Stimulated activated CD4-positive, alpha-beta T cell treated with anti-CD3 and anti-CD28 coated beads, Interleukin-1b, Interleukin-23, amount 100 ng/mL, for 1 hour (primary cell): ENCODE measurements at places on chromosomes 5 and 9.

DNA sequence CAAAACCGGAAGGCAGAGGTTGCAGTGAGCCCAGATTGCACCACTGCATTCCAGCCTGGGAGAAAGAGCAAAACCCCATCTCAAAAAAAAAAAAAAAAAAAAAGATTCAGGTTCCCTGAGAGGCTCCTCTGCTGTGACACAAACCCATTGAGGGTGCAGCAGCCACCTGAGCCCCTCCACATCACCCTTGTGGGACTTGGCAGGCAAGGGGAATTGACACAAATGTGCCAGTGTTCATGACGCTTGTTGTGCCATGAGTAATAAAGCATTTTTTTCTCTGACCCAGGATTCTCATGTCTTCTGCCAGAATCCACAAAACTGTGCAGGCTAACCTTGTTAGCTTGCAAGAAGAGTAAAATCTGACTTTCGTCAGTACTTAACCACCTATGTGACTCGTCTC is 149.6 kb downstream of the TTC39B start:
- DNase-seq, result no peak

GRCh38 chr9:115115924-115116323 is 2.0 kb downstream of the TNC start:
- no peak for DNase-seq

- no peak for DNase-seq
Observed at GRCh38 chr9:131126059-131126426, 657 bp downstream of the NUP214 start.

- no peak for DNase-seq
Observed at GRCh38 chr9:136665704-136666371, 3.1 kb downstream of the EGFL7 start.

GRCh38 chr9:33144551-33144950 is 22.6 kb downstream of the B4GALT1 start:
- no peak for DNase-seq

DNA sequence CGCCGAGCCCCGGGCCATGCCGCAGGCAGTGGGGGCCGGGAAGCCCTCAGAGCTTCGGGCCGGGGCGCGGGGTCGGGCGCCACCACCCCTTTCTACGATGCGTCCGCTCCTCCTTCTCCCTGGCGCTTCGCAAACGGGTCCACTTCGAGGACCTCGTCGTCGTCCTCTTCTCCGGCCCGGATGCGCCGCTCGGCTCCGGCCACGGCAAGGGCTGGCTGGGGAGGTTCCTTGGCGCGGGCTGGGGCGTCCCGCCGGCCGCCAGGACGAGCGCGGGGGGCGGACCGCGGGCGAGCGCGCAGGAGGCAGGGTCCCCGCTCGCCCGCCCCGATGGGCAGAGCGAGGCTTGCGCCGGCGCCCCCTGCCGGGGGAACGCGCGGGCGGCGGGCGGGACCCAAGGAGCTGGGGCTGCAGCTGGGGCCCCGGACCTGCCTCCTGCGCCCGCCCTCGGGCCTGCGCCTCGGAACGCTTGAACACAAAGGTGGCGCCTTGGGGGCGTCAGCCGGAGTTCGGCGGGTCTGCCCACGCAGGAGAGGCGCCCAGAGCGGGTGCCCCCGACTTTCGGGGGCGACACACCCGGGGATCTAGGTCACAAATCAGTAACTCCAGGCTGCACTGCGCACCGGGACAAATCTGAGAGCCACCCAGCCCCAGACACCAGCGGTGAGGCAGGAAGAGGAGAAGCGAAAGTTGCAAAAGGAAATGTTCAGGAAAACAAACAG is at the start of gene ROR2:
ROR2 (minus strand) TSS at position 283 of the 719 bp plus-strand sequence.
- DNase-seq, result no peak
